ENCODE measurements at places on chromosomes 1 and 21. TPM values are rescaled to one million over a fixed set of nuclear protein-coding genes. Genes with fewer than 3 reads are reported as not detected.

GRCh38 chr1:27117733-27118439, 37.0 kb downstream of the SLC9A1 start:
- H3K4me3 ChIP-seq: no peak overlapping the region
- H3K36me3 ChIP-seq: no peaks in the 10 kb centered on the region
- no peaks in the 10 kb centered on the region for H3K27me3 ChIP-seq
- no peak for DNase-seq
- peak overlapping the region; percentile 90 for H3K27ac ChIP-seq

DNA sequence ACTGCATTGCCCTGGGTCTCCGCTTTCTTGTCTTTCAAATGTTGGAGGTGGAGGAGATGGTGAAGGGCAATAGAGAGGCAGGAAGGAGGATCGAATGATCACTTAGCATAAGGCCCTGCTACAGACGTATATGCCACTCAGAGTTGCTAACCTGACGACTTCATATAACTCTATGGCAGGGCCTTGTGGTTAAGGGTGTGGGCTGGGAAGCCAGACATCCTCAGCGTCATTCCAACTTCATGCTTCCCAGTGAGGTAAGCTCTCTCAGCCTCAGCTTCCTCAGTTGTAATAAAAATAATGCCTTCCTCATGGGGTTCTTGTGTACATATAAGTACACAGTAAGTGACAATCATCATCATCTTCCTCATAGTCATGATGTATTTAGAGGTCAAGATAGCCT, 54.6 kb downstream of the CASQ2 start:
- H3K27me3 ChIP-seq: no peaks in the 10 kb centered on the region
- H3K27ac ChIP-seq: no peak overlapping the region
- no peak overlapping the region for H3K4me3 ChIP-seq
- peaks cover 7% of the 10 kb centered on the region for H3K36me3 ChIP-seq
- DNase-seq: no peak
- H3K4me1 ChIP-seq: peaks cover 5% of the 10 kb centered on the region

DNA sequence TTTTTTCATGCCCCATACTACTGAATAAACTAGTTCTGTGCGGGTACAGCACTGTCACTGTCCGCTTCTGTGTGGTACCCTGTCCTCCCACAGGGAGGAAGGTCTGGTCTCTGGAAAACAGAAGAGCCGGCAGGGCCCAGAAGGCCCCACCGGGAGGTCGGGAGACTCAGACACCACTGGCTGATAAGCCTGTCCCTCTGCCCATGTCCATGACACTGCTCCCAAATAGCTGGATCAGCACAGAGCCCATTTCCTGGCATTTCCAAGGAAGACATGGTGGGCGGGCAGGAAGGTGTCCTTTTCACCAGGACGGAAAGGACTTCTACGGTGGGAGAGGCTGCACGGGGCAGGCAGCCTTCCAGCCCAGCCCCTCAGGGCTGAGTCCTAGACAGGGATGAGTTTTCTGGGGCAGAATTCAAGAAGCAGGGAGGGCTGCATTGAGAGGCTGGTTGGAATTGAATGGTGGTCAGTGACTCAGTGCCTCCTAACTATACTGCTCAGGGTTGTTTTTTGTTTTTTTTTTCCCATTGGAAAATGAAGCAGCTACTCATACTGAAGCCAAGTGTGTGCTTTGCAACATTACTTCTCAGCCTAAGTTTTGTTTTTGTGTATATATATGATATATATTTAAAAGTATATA, 7.1 kb downstream of the PSRC1 start:
- no peaks in the 10 kb centered on the region for H3K27me3 ChIP-seq
- H3K27ac ChIP-seq: no peak overlapping the region
- H3K4me3 ChIP-seq: no peak overlapping the region
- no peaks in the 10 kb centered on the region for H3K36me3 ChIP-seq

DNA sequence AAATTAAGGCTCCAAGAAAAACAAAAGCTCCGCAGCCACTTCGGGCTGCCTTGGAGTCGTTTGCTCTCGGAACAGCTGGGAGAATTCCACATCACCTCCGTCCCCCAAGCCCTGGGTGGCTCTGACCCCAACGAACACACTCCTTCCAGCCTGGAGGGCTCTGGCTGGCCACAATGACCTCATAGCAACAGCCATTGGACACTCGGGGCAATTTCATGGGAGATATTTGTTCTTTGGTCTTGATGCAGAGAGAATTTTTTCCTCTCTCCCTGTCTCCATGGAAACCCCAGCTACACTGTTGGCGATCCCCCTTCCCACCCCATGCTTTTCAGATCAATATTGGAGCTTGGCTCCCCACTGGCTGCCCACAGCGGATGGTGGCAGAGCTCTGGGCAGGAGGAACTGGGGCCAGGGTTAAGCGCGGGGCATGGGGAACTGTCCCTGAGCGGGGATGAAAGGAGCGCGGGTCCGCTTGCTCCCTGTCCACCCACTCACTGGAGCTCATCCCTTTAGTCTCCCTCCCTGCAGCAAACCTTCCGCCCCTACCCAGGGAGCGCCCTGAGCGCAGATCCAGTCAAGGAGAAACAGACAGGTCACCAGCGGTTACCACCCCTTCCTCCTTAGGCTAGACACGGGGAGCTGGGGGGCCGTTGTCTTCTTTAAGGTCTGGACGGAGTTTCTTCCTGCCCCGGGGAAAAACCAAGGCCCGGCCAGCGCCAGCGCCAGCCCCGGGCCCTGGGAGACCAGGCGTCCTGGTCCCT, 1.2 kb downstream of the WNT4 start:
- no peak for DNase-seq
- no peaks in the 10 kb centered on the region for H3K27me3 ChIP-seq
- H3K36me3 ChIP-seq: no peaks in the 10 kb centered on the region
- no peak overlapping the region for H3K27ac ChIP-seq
- H3K4me1 ChIP-seq: peaks cover 17% of the 10 kb centered on the region
- H3K4me3 ChIP-seq: peak overlapping the region; percentile 55

DNA sequence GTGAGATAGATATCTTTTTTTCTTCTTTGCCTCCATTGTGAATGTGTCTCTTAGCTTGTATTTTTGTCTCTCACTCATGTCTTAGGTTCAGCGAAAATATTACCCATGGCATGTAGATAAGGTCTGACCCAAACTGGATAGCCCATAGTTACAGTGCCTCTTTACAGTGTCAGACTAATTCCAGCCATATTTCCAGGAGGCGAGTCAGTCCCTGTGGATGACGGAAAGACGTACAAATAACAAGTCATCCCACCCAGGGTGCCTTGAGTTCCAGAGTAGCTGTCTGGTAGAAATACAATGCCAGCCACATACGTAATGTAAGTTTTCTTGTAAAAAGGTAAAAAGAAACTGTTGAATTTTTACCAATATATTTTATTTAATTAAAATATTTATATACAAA, 157.3 kb downstream of the ZNF281 start:
- DNase-seq: no peak
- no peaks in the 10 kb centered on the region for H3K27me3 ChIP-seq
- no peak overlapping the region for H3K27ac ChIP-seq
- no peaks in the 10 kb centered on the region for H3K36me3 ChIP-seq
- no peaks in the 10 kb centered on the region for H3K4me1 ChIP-seq
- H3K4me3 ChIP-seq: no peak overlapping the region

- H3K36me3 ChIP-seq: no peaks in the 10 kb centered on the region
- no peak for DNase-seq
- no peaks in the 10 kb centered on the region for H3K27me3 ChIP-seq
- H3K4me3 ChIP-seq: no peak overlapping the region
- H3K27ac ChIP-seq: no peak overlapping the region
Measured at GRCh38 chr21:20308586-20309315, 689.5 kb upstream of the NCAM2 start.

- no peaks in the 10 kb centered on the region for H3K27me3 ChIP-seq
- no peaks in the 10 kb centered on the region for H3K36me3 ChIP-seq
- no peak overlapping the region for H3K4me3 ChIP-seq
- H3K27ac ChIP-seq: no peak overlapping the region
Measured at GRCh38 chr1:244197851-244198375, 146.8 kb downstream of the ZBTB18 start.

- DNase-seq: no peak
- H3K36me3 ChIP-seq: peaks cover 12% of the 10 kb centered on the region
- no peak overlapping the region for H3K4me3 ChIP-seq
- no peaks in the 10 kb centered on the region for H3K27me3 ChIP-seq
Measured at GRCh38 chr1:116411784-116412479, 38.9 kb downstream of the ATP1A1 start.

- H3K27ac ChIP-seq: no peak overlapping the region
- H3K27me3 ChIP-seq: no peaks in the 10 kb centered on the region
- no peak overlapping the region for H3K4me3 ChIP-seq
Measured at GRCh38 chr1:185531838-185532237, 202.4 kb upstream of the HMCN1 start.

- H3K4me1 ChIP-seq: no peaks in the 10 kb centered on the region
- no peaks in the 10 kb centered on the region for H3K27me3 ChIP-seq
- DNase-seq: no peak
- no peaks in the 10 kb centered on the region for H3K36me3 ChIP-seq
Measured at GRCh38 chr1:110637475-110637874, 31.3 kb upstream of the KCNA2 start.

DNA sequence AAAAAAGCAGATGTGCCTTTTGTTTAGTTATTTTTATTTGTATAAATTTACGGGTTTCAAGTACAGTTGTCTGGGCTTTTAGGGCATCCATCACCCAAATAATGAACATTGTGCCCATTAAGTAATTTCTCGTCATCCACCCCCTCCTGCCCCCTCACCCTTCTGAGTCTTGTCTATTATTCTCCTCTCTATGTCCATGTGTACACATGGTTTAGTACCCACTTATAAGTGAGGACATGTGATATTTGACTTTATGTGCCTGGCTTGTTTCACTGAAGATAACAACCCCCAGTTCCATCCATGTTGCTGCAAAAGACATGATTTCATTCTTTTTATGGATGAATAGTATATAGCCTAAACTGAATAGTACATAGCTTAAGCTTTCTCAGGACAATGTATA, 189.2 kb downstream of the ZP4 start:
- no peaks in the 10 kb centered on the region for H3K27me3 ChIP-seq
- no peak overlapping the region for H3K4me3 ChIP-seq
- no peak for DNase-seq
- no peaks in the 10 kb centered on the region for H3K4me1 ChIP-seq

DNA sequence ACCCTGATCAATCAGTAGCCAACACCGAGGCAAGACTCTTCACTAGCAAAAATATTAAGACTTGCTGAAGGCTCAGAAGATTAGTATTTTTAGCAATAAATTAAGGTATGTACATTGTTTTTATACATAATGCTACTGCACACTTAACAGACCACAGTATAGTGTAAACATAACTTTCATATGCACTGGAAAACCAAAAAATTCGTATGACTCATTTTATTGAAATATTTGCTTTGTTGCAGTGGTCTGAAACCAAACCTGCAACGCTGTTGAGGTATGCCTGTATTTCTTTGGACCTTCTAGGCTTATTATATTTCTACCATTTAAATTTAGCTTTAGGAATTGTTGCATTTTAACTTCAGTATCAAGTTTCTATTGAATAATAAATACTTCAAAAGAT, 65.8 kb upstream of the BCL9 start:
- no peak overlapping the region for H3K4me3 ChIP-seq
- no peaks in the 10 kb centered on the region for H3K27me3 ChIP-seq
- H3K27ac ChIP-seq: no peak overlapping the region

- H3K4me3 ChIP-seq: no peak overlapping the region
- peaks cover 38% of the 10 kb centered on the region for H3K36me3 ChIP-seq
- H3K4me1 ChIP-seq: no peaks in the 10 kb centered on the region
- H3K27ac ChIP-seq: peak overlapping the region; percentile 49
- no peaks in the 10 kb centered on the region for H3K27me3 ChIP-seq
- no peak for DNase-seq
Measured at GRCh38 chr1:243286409-243287122, 30.7 kb downstream of the SDCCAG8 start.

DNA sequence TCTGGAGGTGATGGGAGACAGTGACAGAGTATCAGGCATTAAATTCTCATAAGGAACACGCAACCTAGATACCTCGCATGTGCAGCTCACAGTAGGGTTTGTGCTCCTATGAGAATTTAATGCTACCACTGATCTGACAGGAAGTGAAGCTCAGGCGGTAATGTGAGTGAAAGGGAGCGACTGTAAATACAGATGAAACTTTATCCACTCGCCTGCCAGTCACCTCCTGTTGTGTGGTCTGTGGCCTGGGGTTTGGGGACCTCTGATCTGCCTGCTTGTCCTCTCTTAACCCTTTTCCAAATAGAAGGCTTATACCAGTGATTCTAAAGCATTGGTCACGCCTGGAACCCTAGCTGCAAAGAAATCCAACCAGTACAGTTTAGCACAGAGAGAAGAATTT, 15.3 kb downstream of the GABPA start:
- H3K4me3 ChIP-seq: no peak overlapping the region
- H3K27ac ChIP-seq: no peak overlapping the region
- H3K36me3 ChIP-seq: peaks cover 19% of the 10 kb centered on the region
- H3K27me3 ChIP-seq: no peaks in the 10 kb centered on the region

The PCP4L1 gene
- total RNA-seq: 0.59 TPM

The KLHDC8A gene
- not detected for total RNA-seq

The AQP10 gene
- total RNA-seq: not detected
